Panc1 (cell line): ENCODE measurements at places on chromosomes 1 and 21.

- DNase-seq: no peak
These were observed 558 bp upstream of the PGD start for GRCh38 chr1:10398278-10398733.

GRCh38 chr1:36554323-36554628 is 71.6 kb upstream of the CSF3R start:
- no peak for DNase-seq

DNA sequence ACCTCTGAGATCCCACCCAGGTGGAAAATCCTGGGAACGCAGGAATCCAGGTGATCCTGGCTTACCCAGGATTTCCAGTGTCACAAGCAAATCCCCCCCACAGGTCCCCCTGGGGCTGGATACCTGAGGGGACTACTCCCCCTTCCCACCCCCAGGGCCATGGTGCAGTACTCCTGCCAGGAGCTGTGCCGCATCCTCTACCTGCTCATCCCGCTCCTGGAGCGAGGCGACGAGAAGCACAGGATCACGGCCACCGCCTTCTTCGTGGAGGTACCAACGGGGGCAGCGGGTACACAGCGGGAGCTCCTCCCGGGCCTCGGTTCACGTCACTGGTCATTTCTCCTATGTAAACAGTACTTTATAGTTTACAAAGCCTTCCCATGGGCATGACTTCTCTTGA is 20.4 kb upstream of the TTC4 start:
- DNase-seq: no peak

DNA sequence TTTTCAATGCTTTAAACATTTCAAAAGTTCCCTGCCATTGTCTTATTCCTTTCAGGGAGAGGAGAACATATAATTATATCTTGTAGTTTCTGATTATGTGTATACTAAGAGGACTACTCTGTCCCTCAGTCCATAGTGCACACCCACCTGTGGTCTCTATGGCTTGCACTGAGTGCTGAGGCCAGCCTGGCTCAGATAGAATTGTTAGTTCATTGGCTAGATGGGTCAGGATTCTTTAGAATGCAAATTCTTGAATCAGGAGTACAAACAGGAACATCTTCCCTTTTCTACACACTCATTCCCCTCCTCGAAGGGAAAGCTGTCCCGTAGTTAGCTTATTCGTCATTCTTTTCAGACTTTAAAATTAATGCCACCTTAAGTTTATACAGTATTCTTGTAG is 8.2 kb downstream of the BACH1 start:
- no peak for DNase-seq

DNA sequence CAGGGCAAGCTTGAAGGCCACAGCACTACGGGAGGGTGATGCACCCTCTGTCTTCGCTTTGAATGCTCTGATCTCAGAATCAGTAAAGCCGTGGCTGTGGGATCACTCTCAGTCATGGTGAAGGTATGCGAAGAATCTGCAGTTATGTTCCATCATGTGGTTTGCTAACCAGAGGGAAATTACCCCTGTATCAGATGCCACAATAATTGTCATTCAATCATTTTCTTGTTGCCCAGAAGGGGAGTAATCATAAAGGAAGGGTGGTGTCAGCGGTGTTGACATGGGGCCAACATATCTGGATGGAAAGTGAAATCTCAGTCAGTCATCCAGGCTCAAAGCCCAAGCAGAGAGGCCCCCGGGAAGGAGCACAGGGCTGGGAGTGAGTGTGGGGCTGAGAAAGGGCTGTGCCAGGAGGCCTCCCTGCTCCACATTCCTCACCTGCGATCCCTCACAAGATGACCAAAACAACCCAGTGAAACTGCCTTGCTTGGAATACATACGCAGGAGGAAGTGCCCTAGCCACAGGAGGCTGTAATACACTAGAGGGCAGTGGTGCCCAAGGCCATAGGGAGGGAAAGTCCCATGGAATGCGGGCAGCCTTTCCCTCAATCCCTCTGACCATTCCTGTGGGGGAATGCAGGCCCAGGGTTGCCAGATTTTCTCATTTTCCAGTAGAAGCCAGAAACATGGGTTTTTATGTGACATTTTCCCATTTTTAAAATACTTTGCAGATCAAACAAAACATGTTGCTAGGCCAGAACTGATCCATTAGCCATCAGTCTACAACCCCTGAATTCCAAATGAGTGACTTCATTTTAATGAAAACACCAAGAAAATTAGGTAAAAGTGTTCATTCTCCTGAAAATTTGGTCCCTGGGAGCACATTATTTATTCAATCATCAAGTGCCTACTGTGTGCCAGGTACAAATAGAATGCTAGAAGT is 95.7 kb upstream of the VANGL1 start:
- peak; percentile 27 for DNase-seq

DNA sequence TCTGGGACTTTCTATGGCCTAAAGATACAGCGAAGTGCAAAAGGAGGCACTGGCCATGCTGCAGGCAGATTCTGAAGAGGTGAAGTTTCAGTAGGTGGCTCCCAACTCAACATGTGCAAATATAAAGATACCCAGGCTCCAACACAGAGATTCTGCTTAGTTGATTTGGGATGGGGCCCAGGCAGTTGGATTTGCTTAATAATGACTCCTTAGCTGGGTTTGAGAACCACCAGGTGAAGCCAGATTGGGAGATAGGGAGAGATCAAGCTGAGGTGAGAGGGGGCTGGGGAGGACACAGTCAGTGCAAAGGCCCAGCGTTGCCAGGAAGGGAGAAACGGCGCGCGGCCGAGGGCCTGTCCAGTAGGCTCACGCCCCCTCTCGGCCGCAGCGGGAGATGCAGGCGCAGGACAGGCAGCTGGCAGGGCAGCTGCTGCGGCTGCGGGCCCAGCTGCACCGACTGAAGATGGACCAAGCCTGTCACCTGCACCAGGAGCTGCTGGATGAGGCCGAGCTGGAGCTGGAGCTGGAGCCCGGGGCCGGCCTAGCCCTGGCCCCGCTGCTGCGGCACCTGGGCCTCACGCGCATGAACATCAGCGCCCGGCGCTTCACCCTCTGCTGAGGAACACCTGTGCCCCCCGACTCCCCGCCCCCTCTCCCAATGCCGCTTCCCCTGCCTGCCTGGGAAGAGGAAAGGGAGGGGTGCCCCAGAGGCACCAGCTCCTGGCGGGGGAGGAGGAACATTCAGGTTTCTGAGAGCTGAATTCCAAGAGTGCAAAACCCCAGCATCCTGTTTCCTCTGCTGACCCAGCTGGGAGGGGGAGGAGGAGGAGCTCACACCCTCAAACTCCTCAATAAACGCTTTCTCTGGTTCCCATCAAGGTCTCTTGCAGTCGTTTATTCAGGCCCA is 1.2 kb downstream of the FAM167B start:
- DNase-seq: no peak

DNA sequence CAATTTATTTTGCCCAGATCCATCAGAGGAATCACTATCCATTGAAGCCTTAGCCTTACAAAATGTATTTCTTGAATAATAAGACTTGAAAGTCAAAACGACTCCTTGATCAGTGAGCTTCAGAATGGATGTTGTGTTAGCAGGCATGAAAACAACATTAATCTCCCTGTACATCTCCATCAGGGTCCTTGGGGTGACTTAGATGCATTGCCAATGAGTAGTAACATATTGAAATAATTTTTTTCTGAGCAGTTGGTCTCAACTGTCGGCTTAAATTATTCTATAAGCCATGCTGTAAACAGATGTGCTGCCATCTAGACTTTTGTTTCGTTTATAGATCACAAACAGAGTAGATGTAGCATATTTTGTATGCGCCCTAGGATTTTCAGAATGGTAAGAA is 482.0 kb downstream of the AMY1C start:
- DNase-seq: no peak

DNA sequence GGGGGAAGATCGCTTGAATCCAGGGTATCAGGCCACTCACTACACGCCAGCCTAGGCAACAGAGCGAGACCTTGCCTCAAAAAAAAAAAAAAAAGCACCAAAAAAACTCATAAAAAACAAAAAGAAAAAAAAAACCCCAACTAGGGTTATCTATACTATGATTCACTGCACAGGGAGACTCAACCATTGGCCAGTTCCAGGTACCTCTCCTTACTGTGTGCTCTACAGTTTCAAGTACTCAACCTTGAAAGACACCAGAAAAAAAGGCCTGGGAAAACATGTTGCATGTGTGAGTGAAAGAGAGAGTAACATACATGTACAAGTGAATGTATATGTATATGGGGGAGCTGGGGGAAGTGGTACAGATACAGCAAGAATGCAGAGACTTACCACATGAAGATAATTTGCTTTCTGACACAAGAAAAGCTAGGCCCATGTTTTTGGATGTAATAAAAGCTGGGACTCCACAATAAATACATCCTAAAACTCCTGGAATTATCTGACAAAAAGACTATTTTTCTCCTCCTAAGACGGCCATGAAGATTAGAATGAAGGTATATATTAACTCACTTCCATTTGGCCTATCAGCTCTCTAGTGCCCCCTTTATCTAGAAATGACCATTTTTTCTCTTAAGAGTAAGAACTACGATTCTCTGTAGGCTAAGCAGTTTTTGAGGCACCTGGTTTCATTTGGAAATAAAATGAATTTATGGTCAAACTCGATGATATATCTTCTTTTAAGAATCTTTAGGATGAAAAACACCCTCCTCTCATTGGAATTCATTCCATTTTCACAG is 52.2 kb downstream of the SLC27A3 start:
- DNase-seq: no peak

DNA sequence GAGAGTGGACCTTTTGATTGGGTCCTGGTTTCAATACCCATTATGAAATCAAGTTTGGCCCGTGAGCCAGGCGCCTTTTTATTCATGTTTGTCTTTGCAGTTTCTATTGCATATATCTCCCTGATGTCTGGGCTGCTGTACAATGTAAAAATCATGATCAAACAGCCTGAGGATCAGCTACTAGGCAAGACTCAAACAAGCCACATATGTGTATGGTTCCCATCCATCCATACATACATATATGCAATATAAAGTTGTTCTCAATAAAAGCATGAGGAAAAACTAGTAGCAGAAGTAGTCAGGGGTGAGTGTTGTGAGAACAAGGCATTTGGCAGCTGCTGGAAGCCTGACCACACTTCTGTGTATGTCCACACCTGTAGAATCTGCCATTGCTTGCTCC is 562.4 kb upstream of the USP24 start:
- DNase-seq: no peak

- no peak for DNase-seq
These were observed 259.9 kb downstream of the FOXD2 start for GRCh38 chr1:47697616-47698335.

GRCh38 chr1:187229496-187229895 is 400.7 kb downstream of the PLA2G4A start:
- DNase-seq: no peak

DNA sequence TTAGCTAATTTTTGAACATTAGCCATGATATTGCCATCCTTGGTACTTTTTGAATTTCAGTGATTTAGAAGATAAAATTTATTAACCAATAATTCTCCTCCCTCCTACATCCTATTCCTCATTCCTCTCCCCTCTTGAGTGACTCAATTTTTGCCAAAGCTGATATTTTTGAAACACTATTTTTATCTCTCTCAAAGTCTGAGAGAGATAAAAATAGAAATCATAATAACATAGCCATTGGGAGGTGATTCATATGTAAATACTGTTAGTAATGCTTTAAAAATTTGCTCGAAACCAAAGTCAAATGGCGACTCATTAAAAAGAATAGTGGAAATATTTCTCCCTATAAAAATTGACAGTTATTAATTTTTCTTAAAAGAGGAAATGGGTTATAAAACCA is 97.4 kb downstream of the PATJ start:
- no peak for DNase-seq

GRCh38 chr1:36143424-36143823 is 5.9 kb downstream of the TRAPPC3 start:
- no peak for DNase-seq

DNA sequence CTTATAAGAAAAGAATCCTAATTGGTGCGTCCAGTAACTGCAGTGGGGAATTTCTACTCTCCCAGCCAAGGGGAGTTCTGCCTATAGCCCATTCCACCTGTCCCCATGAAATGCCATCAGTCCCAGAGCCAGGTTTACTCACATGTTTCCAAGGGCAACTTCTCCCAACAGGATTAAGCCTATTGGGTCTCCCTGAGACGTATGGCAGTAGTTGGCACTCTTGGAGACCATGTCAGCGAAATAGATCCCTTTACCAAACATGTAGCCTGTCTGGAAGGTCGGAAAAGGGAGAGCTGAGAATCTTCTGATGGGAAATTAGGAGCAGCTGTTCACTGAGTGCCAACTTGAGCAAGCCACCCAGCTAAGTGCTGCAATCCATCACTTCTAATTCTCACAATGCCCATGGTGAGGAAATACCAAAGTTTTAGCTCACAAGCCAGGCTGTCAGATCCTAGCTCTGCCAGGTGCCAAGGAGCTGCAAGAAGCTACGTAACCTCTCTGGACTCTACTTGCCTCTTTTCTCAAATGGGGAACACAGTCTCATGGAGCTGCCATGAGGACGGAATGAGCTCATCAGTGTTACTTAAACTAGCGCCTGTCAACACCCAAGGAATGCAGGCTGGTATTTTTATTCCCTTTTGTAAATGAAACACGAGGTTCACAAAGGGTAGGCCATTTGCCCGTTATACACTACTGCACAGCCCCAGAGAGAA is 43.9 kb downstream of the PARP1 start:
- no peak for DNase-seq

- no peak for DNase-seq
These were observed 26.9 kb downstream of the PTGS2 start for GRCh38 chr1:186653312-186653711.

- no peak for DNase-seq
These were observed 264.2 kb downstream of the NPHP4 start for GRCh38 chr1:5727871-5728643.
